ENCODE measurements at places on chromosomes 13 and 19.

DNA sequence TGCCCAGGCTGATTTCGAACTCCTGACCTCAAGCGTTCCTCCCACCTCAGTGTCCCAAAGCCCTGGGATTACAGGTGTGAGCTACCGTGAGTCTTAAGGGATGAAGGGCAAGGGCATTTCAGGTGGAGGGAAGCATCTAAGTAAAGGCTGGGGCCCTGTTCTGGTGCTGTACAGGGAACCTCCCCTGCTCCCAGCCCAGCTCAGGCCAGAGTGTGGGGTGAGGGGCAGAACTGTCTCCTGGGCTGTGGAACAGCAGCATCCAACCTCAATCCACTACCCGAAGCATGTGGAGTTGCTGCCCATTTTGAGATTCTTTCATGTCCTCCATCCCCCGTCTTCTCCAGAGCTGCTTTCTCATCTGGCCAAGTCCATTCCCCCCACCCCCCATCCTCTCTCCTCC, 105.3 kb downstream of the SIPA1L3 start:
- no peak for DNase-seq

GRCh38 chr19:33301144-33301899, 1.0 kb downstream of the CEBPA start:
- no peak for DNase-seq

DNA sequence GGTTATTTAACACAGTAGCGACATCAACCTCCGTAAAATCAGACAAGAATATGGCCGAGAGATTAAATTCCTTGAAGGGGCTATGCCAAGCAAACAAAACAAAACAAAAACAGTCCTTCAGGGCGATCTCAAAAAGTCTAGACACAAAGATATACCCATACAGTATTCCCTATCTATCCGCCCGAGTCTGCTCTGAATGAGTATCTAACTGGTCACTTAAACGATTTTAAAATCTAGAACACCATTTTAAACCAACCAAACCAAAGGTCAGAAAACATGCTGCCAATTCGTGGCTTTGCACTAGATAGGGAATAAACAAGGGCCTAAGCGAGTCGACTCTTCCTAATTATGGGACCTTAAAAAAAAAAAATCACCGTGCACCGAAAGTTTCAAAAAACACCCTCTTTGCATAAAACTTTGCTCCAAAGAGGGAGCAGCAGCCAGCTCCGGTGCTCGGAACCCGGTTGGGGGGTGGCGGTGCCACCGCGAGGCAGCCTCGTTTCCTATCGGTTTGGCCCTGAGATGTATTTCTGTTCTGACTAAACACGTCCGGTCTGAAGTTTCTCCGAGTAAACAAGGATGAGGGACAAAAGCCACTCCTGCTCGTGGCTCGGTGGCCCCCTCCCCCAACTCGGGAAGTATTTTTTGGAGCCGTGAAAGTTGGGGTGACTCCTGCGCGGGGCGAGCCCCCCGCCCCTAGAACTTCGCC, 1.8 kb downstream of the HMGB1 start:
- DNase-seq, result peak; percentile 53

- DNase-seq, result no peak
These were observed 5.0 kb downstream of the NDUFA13 start for GRCh38 chr19:19520989-19521388.

GRCh38 chr13:74251778-74252519, 117.7 kb upstream of the KLF12 start:
- no peak for DNase-seq

GRCh38 chr13:73220966-73221720, 162.3 kb downstream of the KLF5 start:
- no peak for DNase-seq

DNA sequence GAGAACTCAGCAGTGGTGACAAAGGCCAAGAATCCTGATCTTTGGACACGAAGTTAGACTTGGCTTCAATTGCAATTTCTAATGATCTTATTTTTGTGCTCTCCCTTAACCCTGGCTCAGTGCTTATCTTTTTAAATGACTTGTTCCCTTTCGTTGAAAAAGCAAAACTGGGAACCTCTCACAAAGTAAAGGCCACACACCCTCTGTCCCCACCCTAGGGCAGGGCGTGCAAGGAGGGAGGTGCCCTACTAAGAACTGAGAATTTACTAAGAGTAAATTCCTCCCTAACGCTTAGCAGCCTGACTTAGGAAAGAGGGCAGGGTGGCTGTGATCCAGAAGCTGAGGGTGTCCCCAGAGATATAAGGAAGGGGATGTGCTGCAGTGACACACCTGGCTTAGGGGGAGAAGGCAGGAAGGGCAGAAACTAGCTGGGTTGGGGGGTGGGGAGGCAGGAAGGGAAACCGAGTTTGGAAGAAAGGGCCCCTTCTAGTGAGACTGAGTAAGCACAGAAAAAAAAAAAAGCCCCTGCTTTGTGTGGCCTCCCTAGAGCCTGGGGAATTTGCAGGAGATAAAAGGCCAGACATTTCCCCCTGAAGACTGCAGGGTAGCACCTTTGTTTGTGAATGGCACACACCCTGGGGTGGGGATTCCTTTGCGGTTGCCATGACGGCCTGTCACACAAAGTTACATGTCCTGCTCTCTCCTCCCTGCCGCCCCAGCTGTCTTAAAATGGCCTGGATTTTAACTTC, 435.1 kb downstream of the EFNB2 start:
- no peak for DNase-seq

DNA sequence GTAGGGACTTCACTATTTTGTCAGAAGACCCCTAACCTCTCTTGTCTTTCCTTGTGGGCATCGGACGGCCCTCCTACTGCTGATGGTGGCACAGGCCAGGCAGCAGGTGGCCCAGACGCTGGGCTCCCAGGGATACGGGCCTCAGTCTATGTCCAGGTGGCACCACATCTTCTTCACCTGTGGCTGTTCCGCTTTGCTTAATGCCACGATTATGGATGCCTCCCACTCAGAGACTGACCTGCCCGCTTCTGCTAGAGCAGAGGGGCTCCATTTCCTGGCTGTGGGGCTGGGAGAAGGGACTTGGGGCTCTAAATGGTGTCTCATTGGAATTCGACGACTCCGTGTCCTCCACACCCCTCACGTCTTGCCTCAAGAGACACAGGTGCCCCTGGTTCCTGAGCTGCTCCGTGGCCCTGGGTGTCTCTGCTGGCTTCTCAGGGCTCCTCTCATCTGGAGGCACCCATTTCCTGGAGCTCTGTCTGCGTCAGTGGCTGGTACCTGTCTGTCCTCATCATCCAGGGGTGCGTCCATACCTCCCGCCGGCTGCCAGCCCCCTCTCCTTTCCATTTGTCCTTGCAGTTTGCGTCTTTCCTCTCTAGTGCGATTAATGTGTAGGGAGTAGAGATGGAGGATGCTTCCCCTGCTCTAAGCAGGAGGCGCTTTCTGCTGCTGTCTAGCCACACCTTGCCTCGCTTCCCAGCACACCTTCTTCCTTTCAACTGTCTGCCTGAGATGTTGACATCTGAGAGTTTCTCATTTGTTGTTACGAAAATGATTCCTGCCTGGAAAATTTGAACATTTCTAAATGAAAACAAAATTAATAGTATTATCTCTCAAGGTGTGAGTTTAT, 63.4 kb downstream of the TEX29 start:
- DNase-seq, result no peak

DNA sequence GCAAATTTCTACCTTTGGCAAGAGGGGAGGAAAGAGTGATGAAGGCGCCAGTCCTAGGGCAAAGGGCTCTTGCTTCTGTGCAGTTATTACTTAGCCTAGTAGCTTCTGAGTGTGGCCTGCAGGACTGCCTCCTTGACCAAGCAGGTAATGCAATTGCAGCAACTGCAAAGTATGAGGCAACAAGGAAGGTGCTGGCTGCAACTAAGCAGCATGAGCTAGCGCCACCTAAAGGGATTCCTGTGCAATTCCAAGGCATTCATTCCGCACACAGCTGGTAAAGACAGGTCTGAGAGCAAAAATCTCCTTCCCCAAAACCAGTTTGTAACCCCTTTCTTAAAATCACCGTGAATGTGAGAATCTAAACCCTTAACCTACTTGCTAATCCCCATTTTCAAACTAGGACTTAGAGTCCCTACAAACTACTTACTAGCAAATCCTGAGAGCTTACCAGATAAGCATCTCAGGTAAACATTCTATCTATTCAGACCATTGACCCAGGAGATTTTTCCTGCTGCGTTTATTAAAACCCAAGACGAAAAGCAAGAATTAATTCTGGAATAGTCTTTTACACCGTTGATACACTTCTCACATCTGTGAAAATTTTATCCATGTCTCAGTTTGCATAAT, 62.9 kb downstream of the DCT start:
- DNase-seq, result peak; percentile 35

DNA sequence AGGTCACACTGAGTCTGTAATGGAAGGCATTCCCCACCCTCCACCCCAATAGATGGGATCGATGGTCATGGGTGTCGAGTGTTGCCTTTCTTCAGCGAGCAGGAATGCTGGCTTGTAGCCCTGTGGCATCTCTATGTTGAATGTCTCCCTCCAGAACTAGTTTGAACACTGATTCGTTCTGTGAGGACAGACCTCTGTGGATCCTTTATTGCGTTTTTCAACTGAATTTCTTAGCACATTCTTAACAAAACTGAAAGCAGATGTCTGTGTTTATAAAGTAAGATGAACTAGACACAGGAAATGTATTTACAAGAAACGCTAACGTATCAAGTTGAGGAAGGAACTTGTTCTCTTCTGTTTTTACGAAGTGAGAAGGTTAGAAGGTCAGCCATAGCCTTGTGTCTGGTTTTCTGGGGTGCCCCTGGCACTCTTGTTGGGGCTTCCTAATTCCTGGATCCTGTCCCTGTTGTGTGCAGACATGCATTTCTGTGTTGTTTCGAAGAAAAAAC, 36.8 kb upstream of the TM9SF2 start:
- no peak for DNase-seq

- no peak for DNase-seq
These were observed 35.0 kb downstream of the FAM124A start for GRCh38 chr13:51257187-51257586.
